ENCODE measurements at places on chromosomes 13 and 19. TPM values are rescaled to one million over a fixed set of nuclear protein-coding genes. Genes with fewer than 3 reads are reported as not detected.

Gene ZNF610
- 1.9 TPM for total RNA-seq

Gene FGF21
- total RNA-seq, result not detected

Gene SLITRK6
- 0.47 TPM for total RNA-seq

Gene CFAP97D2
- total RNA-seq, result not detected

Gene ZNF90
- total RNA-seq, result 1.2 TPM

Gene OR7C1
- not detected for total RNA-seq

Gene RNF113B
- not detected for total RNA-seq

Gene IGFL4
- not detected for total RNA-seq

DNA sequence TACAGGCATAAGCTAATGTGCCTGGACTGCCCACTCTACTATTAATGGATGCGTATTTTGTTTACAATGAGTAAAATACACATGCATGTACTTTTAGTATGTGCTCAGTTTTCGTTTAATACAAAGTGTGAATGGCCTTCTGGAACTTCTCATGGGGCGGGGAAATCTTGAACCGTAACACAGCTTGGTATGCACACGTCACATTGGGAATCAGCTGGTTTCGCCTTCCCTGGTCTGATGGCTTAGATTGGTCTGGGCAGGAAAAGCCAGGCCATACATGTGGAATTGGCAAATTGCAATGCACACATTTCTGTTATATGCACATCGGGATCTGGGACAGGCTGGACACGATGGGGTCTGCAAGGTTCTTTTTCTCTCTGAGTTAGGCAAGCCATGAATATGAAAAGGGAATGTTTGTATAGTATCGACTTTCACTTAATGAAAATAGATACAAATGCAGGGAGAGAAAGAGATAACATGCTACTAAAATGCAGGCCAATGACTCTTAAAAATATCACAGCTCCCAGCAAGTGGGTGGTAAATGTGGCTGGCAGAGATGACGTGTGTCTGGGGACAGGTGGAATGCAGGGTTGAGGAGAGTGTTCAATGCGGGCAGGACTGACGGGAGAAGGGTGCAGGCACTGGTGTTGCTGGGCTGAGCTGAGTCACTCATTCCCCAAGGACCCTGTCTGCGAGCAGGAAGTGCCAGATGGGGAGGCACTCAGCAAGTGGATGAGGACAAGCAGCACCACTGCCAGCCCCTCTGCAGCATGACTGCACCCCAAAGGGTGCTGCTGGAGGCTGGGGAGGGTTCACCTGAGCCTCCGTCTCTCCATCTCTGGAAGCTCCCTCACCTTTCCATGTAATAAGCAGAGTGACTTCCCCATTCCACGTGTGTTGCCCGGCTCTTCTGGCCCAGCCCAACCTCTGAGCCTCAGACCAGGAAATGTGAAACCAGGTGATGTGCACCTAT lies 204.0 kb upstream of the GPR12 start:
- H3K4me3 ChIP-seq, result no peak overlapping the region
- H3K27me3 ChIP-seq, result no peaks in the 10 kb centered on the region
- peaks cover 46% of the 10 kb centered on the region for H3K4me1 ChIP-seq
- H3K27ac ChIP-seq, result no peak overlapping the region
- no peaks in the 10 kb centered on the region for H3K36me3 ChIP-seq
- peak; percentile 71 for DNase-seq

DNA sequence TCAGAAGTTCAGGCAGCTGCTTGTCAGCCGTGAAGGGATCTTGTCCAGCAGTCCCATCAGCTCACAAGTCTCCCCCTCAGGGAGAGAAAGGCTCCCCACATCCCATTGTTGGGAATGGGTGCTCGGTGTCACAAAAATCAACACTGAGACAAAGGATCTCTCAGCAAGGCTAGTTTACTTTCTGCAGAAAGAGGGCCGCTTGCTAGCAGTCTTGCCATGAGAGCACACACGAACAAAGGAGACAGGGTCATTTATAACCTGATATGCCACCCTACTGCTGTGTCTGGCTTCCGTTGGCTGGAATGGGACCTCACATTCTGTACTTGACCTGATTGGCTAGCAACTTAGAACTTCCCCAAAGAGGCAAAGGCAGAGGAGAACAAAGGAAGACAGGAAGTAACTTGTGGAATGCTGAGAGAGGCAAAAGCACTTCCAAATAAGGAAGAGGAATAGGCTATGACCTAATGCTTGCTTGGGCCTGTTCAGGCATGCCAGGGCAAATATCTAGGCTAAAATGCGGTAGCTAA lies 8.7 kb upstream of the IGFL3 start:
- peaks cover 19% of the 10 kb centered on the region for H3K4me1 ChIP-seq
- H3K27ac ChIP-seq, result peak overlapping the region; percentile 64
- H3K36me3 ChIP-seq, result no peaks in the 10 kb centered on the region
- peak overlapping the region; percentile 28 for H3K4me3 ChIP-seq

DNA sequence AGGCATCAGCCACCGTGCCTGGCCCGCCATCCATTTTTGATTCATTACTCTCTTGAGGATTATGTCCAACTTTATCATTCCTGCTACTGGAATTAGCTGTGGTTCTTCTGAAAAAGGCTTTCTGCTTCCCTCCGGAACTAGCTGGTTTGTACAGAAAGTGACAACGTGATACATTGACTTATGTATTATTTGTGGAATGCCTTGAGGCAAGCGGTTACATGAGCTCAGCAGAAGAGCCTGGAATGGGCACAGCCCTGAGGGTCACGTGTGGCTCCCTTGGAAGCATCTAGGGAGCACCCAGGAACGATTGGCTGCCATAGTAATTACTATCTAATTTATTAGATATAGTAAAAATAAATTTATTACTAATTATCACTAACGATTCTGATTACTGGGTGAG lies 14.4 kb upstream of the RETN start:
- no peak overlapping the region for H3K4me3 ChIP-seq
- no peaks in the 10 kb centered on the region for H3K36me3 ChIP-seq
- H3K27ac ChIP-seq, result no peak overlapping the region
- peaks cover 8% of the 10 kb centered on the region for H3K4me1 ChIP-seq

DNA sequence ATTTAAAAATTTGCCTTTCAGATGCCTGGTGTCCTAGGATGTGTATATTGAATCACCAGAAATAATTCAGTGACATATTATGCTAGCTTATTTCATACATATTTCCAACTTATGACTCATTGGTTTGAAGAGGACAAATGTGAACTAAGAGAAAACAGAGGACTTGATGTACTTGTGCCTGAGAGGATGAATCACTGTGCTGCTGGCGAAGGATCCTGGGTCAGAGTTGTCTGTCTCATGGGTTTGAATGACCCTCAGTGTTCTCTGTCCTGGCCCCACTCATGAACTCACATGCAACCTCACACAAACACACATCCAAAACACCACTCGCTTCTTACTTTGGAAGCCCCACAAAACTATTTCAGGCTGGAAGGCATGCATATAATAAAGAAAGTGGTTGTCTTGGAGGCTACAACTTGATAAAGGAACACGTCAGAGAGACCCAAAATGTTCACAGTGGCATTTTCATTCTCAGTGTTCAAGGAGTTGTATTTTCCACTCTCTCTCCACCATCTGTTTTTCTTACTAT lies 129.0 kb upstream of the SPRY2 start:
- H3K27me3 ChIP-seq, result no peaks in the 10 kb centered on the region
- H3K4me3 ChIP-seq, result no peak overlapping the region
- H3K27ac ChIP-seq, result peak overlapping the region; percentile 80

DNA sequence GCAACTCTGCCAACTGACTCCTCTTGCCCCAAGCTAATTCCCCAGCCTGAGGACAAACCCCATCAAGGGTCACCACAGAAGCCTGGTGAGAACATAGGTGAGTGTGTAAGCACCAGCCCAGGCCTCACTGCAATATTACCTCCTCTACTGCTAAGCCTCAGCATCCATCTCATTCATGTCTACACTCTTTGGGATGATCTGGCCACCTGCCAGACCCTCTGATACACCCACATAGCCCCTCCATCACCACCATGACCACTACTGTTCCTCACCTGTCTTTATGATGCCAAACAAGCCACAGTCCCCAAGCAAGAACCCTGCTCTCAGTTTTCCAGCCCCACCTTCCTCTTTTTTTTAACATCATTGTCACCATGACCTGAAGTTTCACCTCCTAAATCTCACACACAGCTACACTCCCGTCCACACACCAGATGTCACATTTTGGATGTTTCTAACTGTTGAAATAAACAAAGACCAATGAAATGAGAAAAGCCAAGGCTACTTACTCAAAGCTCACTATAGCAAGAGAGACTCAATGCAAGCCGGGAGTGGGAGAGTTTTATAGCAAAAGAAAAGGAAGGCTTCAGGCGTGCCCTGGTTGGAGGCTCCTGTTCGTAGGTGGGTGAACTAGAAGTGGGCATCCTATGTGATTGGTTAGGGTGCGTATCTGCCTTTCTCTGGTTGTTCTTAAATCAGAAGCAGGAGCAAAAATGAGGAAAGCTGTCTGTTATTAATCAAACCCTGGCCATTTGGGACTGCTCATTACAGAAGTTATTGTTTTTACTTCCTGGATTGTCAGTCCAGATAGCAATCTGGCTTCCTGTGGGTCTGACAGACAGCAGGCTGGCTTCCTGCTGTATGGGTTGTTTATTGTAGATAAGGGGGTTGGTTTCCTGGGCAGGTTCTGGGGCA lies 2.0 kb downstream of the ZNF792 start:
- peaks cover 38% of the 10 kb centered on the region for H3K36me3 ChIP-seq
- no peaks in the 10 kb centered on the region for H3K27me3 ChIP-seq

GRCh38 chr19:18091217-18091608 lies 4.5 kb upstream of the IL12RB1 start:
- no peak for DNase-seq
- no peaks in the 10 kb centered on the region for H3K27me3 ChIP-seq
- H3K4me1 ChIP-seq, result no peaks in the 10 kb centered on the region
- H3K36me3 ChIP-seq, result no peaks in the 10 kb centered on the region
- no peak overlapping the region for H3K27ac ChIP-seq
- H3K4me3 ChIP-seq, result no peak overlapping the region

- H3K27ac ChIP-seq, result no peak overlapping the region
- no peaks in the 10 kb centered on the region for H3K36me3 ChIP-seq
- no peaks in the 10 kb centered on the region for H3K27me3 ChIP-seq
- DNase-seq, result no peak
- no peak overlapping the region for H3K4me3 ChIP-seq
- H3K4me1 ChIP-seq, result peaks cover 96% of the 10 kb centered on the region
Observed at GRCh38 chr19:16585808-16586476, 13.7 kb upstream of the SLC35E1 start.

DNA sequence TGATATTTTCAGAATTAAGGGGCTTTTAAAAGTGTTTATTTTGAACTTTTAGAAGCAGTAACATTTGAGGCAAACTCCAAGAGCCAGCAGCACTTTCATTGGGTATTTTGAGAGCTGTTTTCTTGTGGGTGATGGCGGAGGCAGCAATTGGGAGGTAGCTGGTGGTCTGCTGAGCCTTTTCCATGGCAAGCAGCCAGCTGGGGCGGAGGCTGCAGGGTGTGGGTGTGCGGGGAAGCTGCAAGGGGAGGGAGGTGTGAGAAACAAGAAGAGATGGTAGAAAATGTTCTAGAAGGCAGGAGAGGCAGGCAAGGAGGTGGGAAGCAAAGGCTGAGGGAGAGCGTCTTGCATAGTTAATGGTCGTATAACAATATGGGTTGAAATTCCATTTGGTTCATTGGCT lies 223.4 kb upstream of the HTR2A start:
- H3K36me3 ChIP-seq, result no peaks in the 10 kb centered on the region
- no peak overlapping the region for H3K27ac ChIP-seq

GRCh38 chr13:22517544-22517943 lies 663.2 kb upstream of the SGCG start:
- no peak overlapping the region for H3K4me3 ChIP-seq
- H3K27me3 ChIP-seq, result no peaks in the 10 kb centered on the region
- no peaks in the 10 kb centered on the region for H3K4me1 ChIP-seq
- H3K36me3 ChIP-seq, result no peaks in the 10 kb centered on the region

- no peaks in the 10 kb centered on the region for H3K4me1 ChIP-seq
- H3K27me3 ChIP-seq, result no peaks in the 10 kb centered on the region
- peak overlapping the region; percentile 97 for H3K27ac ChIP-seq
- peak overlapping the region; percentile 99 for H3K4me3 ChIP-seq
Observed at GRCh38 chr19:531009-531752, 379 bp upstream of the CDC34 start.

- H3K27ac ChIP-seq, result no peak overlapping the region
- peaks cover 11% of the 10 kb centered on the region for H3K36me3 ChIP-seq
- no peak overlapping the region for H3K4me3 ChIP-seq
- no peaks in the 10 kb centered on the region for H3K27me3 ChIP-seq
- DNase-seq, result no peak
Observed at GRCh38 chr19:1501200-1501595, 10.2 kb downstream of the REEP6 start.

DNA sequence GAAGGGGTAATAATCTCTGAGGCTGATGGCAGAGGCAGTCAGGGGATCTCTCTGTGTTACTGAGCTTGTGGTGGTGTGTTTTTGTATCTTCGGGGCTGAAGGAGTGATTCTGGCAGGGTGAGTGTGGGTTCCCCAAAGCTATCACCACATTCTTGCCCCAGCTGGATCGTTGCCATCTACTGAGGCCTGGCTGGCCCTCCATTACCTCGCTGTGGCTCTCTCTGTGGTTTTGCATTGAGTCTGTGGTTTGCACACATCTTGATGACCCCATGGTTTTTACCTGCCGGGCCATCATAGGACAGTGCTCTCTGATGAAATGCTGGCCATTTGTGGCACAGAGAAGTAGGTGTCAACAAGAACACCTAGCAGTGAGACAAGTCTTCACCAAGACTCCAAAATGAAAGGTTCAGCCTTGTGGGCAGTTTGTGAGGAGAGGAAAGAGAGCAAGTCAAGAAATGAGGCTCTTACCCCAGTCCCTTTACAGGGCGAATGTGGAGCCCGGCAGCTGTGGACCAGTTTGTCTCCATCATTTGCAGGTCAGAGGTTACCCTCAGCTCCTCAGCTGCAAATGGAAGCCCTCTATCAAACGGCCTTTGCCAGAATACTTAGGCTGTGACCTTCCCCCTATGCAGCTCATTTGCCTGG lies 69.0 kb upstream of the NPAS1 start:
- H3K27ac ChIP-seq, result peak overlapping the region; percentile 15
- no peaks in the 10 kb centered on the region for H3K4me1 ChIP-seq
- no peak overlapping the region for H3K4me3 ChIP-seq
- DNase-seq, result no peak
- no peaks in the 10 kb centered on the region for H3K36me3 ChIP-seq
- no peaks in the 10 kb centered on the region for H3K27me3 ChIP-seq

- no peaks in the 10 kb centered on the region for H3K4me1 ChIP-seq
- H3K36me3 ChIP-seq, result peaks cover 29% of the 10 kb centered on the region
- no peaks in the 10 kb centered on the region for H3K27me3 ChIP-seq
Observed at GRCh38 chr19:18194181-18194530, 1.1 kb downstream of the MPV17L2 start.

GRCh38 chr19:33825556-33825955 lies 28.9 kb downstream of the KCTD15 start:
- DNase-seq, result no peak
- H3K27ac ChIP-seq, result no peak overlapping the region
- H3K27me3 ChIP-seq, result no peaks in the 10 kb centered on the region
- no peaks in the 10 kb centered on the region for H3K36me3 ChIP-seq
- peaks cover 9% of the 10 kb centered on the region for H3K4me1 ChIP-seq
- no peak overlapping the region for H3K4me3 ChIP-seq

DNA sequence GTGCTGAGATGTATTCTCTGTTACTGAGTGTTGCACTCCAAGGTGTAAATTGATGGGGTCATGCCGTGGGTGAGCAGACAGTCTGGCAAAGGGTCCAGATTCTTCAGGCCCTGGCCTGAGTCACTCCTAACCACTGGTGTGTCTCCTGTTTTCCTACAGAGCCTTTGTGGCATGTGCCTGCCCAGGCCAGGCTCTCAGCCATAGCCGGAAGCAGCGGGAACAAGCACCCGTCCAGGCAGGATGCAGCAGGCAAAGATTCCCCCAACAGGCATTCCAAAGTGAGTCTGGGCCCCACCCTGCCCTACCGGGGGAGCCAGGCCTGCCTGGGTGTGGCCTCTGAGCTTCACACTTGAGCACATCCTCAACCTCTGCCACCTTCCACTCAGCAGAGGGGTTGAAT lies 61.9 kb downstream of the DPF1 start:
- no peak for DNase-seq
- H3K4me1 ChIP-seq, result no peaks in the 10 kb centered on the region
- H3K27me3 ChIP-seq, result no peaks in the 10 kb centered on the region
- H3K4me3 ChIP-seq, result no peak overlapping the region
- H3K36me3 ChIP-seq, result peaks cover 26% of the 10 kb centered on the region

Data from right atrium auricular region (tissue), 2 donors.